ENCODE measurements at places on chromosomes 2 and 18.

DNA sequence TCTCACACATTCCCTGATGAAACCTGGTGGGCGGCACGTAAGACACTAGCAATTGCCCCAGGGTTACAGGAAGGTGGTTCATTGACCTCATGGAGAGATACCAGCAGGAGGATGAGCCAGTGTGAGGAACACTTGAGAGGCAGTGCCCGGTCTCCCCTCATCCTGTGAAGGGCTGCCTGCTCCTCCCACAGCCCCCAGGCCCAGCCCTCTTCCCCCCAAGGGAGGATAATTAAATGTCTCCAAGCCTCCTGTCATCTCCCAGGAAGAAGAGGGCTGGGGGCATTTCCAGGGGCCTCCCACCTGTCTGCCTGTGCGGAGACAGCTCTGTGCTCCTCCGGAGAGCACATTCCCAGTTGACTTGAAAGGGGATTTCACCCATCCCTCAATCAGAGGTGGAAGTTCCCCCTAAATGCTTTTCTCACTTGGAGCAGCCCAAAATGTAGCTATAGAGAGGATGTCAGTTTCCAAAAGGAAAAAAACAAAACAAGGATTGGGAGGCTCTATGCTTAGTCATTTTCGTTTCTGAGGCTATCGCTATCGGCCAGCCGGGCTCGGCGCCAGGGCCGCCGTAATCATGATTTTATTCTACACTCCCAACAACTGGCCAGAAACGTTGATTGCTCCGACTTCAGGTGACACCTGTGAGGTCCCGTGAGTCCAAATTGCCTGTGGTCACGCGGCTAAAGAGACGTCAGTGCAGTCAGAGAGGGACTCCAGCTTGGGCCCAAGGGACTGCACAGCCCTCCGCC, 7.1 kb downstream of the KCNF1 start:
- DNase-seq: peak; percentile 64

DNA sequence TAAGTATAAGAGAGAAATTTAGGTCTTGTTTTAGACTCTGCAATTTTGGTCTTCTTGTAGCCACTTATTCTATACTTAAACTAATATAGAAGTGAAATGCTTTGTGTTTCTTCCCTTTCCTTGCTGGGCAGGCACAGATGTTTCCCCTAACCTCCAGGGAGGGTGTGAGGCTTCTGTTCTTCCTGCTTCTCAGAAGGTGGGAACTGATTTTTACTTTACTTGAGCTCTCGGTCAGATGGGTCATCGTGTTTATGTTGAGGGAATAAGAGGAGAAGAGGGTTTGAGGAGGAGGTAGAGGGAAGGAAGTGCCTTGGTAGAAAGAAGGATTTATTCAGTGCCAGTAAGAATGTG, 92.5 kb upstream of the CXCR4 start:
- no peak for DNase-seq

DNA sequence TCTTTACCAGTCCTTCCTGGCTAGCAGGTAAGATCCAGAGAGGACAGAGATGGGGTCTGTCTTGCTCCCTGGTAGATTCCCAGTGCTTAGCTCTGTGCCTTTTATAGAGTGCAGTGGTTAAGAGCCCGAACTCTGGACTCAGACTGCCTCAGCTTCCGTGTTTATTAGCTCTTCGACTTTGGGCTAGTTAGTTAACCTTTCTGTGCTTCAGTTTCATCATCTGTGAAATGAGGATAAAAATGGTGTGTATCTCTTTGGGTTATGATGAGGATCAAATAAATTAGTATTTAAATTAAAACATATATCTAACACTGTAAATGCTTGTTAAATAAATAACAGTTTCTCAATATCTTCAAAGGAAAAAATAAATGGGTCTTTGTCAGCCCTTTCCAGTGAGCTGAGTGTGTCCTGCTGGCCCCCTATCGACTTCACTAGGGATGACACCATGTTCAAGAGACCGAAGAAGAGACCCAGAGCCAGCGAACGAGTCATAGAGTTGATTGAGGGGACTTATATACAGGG, 38.2 kb downstream of the CERS6 start:
- no peak for DNase-seq

DNA sequence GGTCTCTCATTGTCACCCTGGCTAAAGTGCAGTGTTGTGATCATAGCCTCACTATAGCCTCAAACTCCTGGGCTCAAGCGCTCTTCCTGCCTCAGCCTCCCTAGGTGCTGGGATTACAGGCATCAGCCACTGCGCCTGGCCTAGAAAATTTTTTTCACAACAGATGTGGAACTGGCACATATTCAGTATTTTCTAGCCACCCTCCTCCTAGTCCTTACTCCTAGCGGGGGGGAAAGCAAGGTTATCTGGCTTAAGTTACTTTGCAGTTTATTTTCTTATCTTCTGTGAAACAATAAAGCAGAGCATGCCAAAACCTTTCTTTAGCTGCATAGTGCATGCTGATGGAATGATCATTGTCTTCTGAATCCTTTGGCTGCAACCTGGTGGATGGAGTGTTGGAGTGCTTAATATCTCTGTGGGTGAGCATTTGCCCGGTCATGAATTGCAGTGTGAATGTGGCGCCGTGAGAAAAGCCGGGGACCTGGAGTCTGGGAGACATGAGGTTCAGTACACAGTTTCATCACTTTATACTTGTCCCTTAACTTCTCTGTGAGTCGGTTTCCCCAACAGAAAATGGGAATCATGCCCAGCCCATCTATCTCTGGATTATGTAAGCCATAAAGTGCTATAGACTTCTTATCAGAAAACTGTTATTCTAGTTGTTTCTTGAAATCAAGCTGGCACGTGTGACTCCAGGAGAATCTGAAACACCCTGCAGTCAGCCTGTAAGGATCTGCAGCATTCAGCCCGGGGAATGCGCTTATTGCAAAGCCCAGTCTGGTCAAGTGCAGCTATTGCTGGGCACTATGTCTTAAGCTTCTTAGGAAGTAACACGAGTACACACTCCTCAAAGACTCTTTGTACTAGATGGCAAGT, 38.2 kb upstream of the MAP3K20 start:
- DNase-seq: peak; percentile 28

- DNase-seq: no peak
Observed at GRCh38 chr2:207073412-207073800, 92.3 kb downstream of the KLF7 start.

All from cardiac muscle cell (in vitro differentiated cells and primary cell).